ENCODE measurements at places on chromosomes 16 and 17.

- DNase-seq = no peak
Measured at GRCh38 chr17:28946239-28946638, 5.1 kb downstream of the PHF12 start.

- DNase-seq = no peak
Measured at GRCh38 chr17:10635290-10635689, 21.8 kb downstream of the MYH3 start.

- no peak for DNase-seq
Measured at GRCh38 chr16:21260870-21261791, 17.0 kb downstream of the CRYM start.

DNA sequence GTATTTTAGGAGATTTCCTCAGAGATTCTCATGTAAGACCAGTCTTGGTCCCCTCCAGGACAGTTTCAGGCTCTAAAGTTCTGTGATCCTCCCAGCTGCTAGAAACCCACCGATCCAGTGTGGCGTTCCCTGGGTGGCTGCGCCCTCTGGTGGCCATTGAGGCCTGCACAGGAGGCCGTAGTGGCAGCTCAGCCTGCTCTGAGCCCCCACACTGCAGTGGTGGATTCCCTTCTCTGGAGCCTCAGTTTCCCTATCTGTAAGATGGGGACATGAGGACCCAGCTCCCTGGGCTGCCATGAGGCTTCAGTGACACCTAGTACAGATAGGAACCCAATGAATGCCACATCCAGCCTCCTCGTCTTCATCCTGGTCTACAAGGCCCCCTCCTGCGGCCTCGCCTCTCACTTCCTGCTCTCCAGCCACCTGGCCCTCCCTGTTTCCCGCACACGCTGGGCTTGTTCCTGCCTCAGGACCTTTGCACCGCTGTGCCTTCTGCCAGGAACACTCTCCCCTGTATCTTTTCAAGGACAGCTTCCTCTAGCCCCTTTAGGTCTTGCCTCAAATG lies 16.5 kb downstream of the CCDC102A start:
- DNase-seq = peak; percentile 75

DNA sequence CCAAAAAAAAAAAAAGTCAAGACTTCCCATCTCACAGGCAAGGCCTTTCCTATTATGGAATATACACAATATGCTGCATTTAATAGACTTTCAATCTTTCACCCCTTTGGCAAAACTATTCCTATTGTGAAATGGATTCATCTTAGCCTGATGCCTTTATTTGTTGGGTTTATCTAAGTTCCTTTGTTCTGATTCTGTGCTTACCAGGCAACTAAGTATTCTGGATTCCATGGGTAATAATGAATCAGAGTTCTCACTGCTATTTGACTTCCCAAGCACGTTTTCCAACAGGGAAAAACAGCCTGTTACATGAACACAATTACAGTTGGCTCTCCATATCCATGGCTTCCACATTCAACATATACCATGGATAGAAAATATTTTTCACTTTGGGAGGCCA lies 135.5 kb downstream of the MYO1D start:
- no peak for DNase-seq

DNA sequence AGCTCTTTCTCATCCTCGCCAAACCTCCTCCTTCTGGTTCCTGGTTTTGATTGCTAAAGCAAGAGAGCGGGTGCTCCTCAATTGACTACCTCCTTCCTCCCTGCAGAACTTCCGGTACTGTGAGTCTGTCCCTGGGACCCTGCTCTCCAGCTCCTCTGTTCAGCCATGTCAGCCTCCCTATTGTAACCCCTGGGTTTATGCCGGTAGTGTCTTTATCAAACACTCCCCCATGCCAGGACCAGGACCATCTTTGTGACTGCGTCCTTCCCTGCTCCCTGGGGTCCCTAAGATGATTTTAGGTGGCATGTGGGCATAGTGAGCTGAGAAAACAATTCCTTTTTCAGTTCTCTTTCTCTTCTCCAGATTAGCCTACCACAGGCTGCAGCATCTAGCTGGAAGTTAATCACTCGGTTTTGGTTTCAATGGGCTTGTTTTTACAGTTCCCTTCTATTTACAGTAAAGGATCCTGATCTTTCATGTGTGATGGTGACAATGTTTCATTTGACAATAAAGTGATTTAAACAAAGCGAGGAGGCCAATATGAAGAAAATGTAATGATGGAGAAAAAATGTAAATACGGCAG lies 27.7 kb upstream of the IL21R start:
- DNase-seq = no peak

- no peak for DNase-seq
Measured at GRCh38 chr17:28999206-28999605, 6.6 kb downstream of the SEZ6 start.

DNA sequence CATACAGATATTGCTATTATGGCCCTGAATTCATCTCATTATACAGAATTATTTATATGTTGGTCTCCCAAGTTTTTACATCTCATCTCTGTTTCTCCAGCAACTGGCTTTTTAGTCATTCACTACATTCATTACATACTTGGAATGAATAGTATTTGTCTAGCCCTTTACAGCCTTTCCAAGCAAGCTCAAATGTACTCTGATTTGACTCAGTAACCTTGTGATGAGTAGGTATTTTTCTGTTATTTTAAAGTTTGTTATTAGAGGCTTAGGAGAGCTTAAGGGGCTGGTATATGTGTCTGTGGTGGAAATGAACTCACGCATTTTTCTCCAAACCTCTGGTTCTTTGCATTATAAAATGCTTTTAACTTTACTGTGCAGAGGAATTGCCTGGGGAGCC lies 224.7 kb downstream of the SNX29 start:
- DNase-seq = no peak
